ENCODE measurements at places on chromosomes 11 and 22.

- no peak for DNase-seq
Measured at GRCh38 chr11:131468565-131468964, 98.2 kb downstream of the NTM start.

GRCh38 chr22:37763652-37764051 is 44.1 kb upstream of the GCAT start:
- no peak for DNase-seq

DNA sequence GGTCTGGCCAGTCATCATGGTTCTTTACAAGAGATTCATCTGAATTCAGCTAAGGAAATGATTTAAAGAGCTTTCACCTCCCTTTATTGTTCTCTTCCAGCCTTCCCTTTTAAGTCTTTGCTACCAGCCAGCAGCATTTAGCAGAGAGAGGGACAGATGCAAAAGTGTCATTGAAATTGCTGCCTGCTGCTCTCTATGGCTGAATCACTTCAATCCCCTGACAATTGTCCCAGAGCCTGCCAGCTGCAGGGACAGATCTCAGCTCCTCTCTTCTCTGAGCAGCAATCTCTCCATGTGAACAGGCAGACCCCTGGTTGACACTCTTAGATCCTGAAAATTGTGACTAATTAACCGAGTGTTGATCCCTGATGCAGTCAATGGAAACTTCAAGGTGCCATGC is 816.9 kb upstream of the CCDC90B start:
- no peak for DNase-seq

- no peak for DNase-seq
Measured at GRCh38 chr11:114280696-114281095, 15.5 kb upstream of the NNMT start.

GRCh38 chr11:32115446-32115845 is 24.6 kb downstream of the RCN1 start:
- no peak for DNase-seq

GRCh38 chr22:20751185-20751851 is 22.6 kb upstream of the SERPIND1 start:
- no peak for DNase-seq

DNA sequence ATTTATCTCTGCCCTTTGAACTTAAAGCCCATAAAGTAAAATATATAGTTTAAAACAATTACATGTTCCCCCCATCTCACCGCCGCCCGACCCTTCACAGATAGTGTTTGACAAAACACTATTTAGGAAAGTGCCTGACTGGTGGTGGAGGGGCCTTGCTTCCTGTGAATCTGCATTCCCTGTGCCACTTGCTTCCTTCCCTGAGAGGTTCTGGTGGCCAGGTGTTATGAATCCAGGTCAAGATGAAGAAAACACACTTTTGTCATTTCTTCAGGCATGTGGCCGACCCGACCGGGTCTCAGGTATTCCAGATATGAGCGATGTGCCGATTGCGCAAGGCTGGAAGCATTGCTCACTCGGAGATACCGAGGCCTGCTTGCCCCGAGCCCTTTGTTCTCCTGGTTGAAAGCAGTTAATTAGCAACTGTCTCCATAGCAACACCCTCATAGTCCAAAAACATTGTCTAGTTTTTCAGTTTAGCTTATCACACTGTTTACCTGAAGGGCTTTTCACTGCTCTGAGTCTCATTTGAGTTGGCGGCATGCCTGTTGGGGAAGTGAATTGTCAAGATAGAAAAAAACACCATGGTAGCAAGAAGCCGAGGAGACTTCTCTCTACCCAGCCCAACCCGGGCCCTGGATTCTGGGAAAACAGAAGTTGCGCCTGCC is 128.3 kb downstream of the TEAD1 start:
- no peak for DNase-seq

DNA sequence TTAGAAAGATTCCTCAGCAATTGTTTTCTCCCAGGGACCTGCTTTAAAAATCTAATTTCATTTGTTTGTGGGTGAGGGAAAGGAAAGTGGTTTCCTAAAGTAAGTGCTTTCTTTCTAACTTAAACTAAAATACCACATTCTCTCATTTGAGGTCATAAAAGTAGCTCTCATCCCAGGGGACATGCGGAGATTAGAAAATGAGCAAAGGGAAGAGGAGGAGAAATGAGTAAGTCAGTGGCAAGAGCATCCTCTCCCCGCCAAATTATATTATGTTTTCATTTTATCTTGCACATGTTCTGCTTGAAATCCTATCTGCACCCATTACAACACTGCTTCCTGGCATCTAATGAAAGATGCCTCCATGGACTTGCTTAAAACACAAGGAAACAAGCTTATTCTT is 191.4 kb downstream of the ARHGAP42 start:
- no peak for DNase-seq

- DNase-seq: no peak
Measured at GRCh38 chr11:107078375-107078774, 60.1 kb upstream of the GUCY1A2 start.

GRCh38 chr11:126420698-126421256 is 65.3 kb downstream of the ST3GAL4 start:
- no peak for DNase-seq

DNA sequence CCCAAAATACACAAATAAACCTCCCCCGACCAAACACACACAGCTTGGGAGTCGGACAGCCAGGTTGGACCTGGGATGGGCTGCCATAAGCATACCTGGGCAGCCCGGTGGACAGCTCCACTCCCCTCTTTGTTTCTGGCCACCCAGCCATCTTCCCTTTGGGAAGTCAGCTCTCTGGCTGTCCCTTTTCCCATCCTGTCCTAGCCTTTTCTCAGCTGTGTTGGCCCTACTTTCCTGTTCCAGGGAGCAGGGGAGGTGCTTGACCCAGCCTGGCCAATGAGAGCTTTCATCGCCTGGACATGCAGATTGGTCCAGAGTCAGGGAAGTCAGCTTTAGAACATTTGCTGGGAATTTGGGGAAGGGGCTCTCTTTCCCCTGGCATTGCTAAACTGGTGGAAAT is 68.7 kb upstream of the NECTIN1 start:
- DNase-seq: no peak

DNA sequence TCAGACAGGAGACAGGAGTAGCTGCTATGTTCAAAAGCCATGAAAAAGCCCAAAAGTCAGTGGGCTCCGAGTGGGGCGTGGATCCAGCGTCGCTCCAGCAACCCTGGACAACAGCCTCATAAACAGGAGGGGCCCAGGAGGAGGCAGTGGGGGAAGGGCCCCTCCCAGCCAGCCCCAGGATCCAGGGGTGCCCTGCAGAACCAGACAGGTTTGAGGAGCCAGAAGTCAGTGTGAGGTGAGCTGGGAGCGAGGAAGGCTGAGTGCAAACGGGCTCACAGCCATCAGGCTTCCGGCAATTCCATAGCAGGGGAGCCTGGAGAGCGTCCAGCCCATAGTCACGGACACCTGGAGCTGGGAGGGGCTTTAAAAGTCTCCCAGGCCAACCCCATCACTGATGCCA is 217.7 kb downstream of the MN1 start:
- DNase-seq: no peak

- DNase-seq: no peak
Measured at GRCh38 chr11:73155102-73155501, 13.0 kb upstream of the FCHSD2 start.

DNA sequence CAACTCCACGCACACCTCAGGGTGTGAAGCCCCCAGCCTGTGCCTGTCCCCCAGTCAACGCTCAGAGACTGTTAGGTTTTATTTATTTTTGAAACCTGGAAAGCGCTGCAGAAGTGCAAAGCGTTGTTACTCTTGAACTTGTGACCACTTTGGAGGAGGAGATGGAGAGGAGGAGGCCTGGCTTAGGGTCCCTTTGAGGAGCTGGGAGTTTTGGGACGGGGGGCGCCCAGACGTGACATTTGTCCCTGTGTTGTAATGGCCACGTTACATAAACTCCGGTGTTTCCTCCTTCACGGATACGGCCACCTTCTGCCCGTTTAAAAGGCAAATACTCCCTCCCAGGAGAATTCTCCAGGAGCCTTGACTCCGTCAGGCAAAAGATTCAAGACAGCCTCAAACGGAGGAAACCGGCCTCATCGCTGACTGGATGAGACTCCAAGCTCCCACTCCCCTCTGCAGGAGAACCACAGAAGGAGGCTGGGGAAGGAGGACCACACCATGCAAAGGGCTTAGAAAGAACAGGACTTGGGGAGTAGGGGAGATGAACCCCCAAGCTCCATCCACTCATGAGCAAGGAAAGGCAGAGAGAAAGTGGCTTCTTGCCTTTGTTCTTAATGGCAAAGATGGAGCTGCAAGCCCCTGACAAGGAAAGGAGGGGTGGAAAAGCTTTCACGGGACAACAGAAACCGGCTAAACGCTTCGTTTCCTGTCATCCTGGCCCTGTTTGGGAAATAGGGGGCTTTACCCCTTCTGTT is 630 bp downstream of the PIK3IP1 start:
- no peak for DNase-seq

DNA sequence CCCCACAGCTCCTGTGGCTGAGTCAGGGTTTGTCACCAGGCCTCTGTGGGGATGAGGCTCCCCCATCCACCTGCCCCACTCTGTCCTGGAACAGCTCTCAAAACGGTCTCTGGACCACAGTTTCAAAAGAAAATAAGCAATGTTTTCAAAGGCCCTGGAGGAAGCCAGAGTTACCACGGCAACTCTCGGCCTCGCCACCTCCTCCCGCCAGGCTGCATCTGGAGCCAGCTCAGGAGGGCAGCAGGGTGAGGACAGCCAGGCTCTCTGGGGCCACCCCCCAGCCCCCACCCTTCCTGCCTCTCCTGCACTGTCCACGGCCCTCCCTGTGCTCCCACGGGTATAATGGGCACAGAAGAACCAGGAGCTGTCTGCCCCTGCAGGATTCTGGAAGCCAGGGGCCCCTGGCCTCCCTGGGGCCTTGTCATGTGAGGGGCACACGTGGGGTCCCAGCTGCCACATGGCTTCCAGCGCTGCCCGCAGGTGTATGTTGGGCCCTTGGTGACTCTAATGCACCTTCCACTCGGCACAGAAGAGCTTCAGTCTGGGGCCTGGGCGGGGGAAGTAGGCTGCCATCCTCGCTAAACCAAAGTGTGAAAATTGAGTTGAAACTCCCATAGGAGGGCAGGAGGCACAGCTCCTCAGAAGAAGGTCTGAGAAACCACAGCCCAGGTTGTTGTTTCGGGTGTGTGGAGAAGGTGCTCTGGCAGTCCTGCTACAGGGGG is 10.3 kb downstream of the CD81 start:
- DNase-seq: no peak

- no peak for DNase-seq
Measured at GRCh38 chr11:64233913-64234586, at the start of gene VEGFB. Gene VEGFB (plus strand): TSS chr11:64234584. CDS start chr11:64234834, 250 bp downstream.

GRCh38 chr22:20549232-20549841 is 41.9 kb downstream of the MED15 start:
- no peak for DNase-seq

DNA sequence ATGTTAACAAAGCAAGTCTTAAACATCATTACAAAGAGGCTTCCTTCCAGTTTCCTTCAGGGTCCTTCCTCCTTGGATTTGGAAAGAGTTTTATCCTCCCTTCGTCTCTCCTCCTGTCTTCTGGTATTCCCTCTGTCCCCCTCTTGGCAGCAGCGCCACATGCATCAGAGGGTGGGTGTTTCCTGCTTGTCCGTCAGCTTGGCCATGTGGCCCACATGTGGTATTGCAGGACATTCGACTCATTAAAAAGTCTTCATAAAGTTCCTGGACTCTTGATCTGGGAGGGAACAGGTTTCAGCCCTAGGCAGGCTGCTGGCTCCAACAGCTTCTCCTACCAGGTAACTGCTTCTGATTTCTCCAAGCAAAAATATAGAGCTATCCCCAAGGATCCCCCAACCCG is 189.8 kb downstream of the CSNK2A3 start:
- no peak for DNase-seq

DNA sequence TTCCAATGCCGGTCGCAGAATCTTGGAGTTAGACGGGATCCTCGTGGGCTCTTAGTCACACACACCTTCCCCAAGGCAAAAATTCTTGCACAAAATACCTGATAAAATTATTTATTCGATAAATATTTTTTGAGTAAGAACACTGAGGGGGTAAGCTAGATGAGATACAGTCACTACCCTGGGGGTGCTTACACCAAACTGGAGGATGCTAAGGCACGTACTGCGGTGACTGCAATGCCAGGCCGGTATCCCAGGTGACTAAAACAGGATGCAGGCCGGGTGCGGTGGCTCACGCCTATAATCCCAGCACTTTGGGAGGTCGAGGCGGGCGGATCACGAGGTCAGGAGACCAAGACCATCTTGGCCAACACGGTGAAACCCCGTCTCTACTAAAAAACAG is 1.7 kb upstream of the MRTFA start:
- no peak for DNase-seq

DNA sequence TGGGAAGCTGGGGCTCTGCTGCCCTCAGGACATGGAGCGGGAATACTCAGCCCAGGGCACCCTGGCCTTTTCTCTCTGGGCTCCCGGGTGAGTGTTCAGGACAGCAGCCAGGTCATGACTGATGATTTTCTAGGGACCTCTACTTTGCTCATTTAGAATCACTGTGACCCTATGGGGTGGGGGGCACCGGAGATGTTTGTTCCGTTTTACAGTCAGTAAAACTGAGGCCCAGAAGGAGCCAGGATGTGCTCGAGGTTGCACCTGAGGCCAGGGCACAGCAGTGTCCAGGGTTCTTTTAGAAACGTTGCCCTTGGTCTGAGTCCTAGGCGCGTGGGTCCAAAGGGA is 48.1 kb downstream of the SMIM38 start:
- no peak for DNase-seq

DNA sequence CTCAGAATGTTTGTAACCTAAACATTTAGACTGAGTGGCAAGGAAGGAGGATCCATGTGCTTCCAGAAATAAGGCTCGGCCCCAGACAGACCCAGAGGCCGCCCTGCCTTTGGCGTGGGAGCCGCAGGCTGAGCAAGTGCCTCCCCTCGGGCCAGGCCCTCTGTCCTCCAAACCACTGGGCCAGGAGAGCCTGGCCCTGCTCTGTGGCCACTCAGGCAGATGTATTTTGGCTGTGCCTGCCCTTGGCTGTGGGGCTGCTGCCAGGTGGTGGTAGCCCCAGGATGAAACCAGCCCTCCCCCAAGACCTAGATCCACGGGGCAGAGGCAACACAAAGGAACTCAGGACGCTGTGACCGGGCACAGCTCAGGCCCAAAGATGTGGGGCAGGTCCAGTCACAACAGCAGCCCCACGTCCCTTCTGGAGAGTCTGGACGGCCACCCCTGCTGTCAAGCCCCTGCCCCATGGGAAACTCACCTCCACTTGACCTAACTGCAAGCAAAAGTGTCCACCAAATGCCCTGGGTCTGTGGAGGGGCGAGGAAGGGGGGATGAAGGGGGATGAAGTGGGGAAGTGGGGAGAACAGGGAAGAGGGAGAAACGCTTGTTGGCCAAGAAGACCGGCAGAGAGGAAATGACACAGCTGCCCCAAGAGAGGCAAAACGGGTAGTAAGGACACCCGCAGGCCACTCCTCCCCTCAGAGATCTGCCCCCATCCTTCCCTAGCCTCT is 24.0 kb downstream of the PISD start:
- DNase-seq: no peak

- DNase-seq: no peak
Measured at GRCh38 chr11:3896644-3897043, 41.2 kb downstream of the STIM1 start.

GRCh38 chr22:40654522-40655167 is 18.1 kb upstream of the MRTFA start:
- DNase-seq: no peak

GRCh38 chr22:32858121-32858703 is 56.7 kb downstream of the TIMP3 start:
- no peak for DNase-seq

Data from GOT3 (cell line).